ENCODE measurements at places on chromosomes 4 and X.

DNA sequence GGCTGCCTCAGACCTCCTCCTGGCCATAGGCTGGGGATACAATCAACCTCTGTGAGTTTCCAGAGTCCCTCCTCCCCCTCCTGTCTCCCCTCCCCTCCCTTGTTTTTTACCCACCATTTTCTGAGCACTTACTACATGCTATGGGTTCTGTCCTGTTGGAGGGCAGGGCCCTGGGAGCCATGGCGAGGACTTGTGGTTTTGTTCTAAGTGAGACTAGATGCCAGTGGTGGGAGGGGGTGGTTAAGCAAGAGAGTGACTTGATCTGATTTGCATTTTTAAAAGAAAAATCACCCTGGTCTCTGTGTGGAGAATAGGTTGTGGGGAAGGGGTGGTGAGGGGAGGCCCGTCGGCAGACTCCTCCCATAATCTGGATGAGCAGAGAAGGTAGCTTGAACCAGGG, 39.5 kb downstream of the EFNB1 start:
- DNase-seq, result no peak

- DNase-seq, result no peak
Measured at GRCh38 chrX:33989936-33990335, 142.2 kb downstream of the FAM47A start.

DNA sequence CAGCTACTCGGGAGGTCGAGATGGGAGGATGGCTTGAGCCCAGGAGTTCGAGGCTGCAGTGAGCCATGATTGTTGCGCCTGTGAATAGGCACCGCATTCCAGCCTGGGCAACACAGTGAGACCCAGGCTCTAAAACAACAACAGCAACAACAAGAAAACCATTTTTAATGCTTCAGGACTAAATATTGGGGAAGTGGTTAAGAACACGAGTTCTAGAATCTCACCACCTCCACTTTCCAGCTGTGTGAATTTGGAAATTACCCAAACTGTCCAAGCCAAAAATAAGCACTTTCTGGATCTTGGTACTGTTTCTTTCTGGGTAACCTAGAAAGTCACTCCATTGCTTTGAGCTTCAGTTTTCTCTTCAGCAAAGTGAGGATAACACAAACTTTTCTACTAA, 63.2 kb downstream of the ADGRG2 start:
- DNase-seq, result no peak

DNA sequence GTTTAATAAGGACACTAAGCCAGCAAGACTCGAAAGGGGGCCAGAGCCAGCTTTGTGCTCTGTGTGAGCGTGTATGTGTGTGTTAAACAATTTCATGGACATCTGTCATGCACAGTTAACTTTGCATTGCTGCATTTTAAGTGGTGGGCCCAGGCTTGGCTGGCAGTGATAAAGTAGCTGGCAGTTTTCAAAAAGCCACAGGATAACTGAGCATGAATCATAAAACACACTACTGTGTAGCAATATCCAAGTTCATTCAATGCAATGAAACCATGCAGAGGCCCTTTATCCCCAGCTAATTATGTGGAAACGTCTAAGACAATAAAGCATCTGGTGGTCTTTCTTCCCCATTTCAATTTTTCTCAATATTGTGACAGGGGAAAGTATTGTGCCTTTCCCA, 132.9 kb downstream of the NKX6-1 start:
- no peak for DNase-seq

- DNase-seq, result no peak
Measured at GRCh38 chr4:148527571-148527970, 85.4 kb upstream of the NR3C2 start.

- no peak for DNase-seq
Measured at GRCh38 chrX:69060631-69061408, 104.4 kb downstream of the PJA1 start.

- DNase-seq, result no peak
Measured at GRCh38 chrX:11666164-11666563, 444 bp upstream of the ARHGAP6 start.

- no peak for DNase-seq
Measured at GRCh38 chr4:185752872-185753271, 59.1 kb downstream of the SORBS2 start.

GRCh38 chrX:49177338-49177833, 5.7 kb downstream of the PLP2 start:
- no peak for DNase-seq

DNA sequence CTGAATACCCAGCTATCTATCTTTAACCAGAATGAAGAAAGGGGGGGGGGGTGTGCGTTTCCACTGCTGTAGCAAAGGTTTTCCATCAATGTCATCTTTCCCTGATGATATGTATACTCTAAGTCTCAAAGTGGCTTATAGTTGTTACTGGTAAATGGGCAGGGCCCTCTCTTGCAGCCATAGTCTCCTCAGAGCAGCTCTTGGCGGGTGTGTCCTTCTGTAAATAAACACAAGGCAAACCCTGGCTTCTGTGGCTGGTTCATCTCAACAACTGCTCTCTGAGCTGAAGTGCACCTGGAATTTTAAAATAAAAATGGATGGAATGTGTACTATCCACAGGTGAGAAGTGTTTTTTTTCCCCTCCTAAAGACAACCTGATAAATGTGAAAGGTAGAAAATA, 57.5 kb upstream of the SCML1 start:
- DNase-seq, result no peak

GRCh38 chrX:85004255-85004654, 578 bp downstream of the APOOL start:
- no peak for DNase-seq

GRCh38 chrX:17377795-17378194, 2.8 kb downstream of the NHS start:
- no peak for DNase-seq
